ENCODE measurements at places on chromosomes 6 and 20.

DNA sequence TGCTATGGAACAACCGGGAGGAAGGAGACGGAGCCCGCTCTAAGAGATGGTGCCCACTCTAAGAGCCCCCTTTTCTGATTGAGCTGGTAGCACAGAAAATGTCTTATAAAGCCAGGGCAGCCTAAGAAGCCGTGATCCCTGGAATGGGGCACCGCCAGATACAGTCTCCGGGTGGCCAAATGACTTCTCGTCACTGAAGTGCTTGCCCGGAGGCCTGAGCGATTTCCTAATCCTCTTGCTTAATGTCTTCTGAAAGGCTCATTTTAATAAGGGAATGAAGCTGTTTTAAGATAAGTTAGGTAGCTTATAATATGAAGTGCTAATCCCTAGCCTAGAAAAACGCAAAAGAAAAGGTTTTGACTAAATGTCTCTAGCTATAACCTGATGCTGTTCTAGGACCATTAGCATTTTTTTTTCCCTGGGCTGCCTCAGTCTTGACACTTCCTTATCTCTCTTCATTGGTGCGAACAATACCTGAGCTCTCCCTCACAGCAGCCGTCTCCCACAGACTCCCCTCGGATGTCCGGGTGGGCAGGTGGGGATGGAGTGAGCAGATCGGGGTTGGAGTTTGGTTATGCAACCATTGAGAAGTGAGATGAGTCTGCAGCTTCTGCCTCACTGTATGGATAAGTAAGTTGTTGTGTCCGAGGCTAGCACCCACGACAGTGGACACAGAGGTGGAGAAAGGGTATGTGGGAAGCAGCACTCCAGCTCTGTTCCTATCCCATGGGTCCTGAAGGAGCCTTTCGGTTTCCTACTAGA lies 559.4 kb upstream of the AGPAT4 start:
- no peak for DNase-seq

GRCh38 chr6:16836144-16836981 lies 75.1 kb upstream of the ATXN1 start:
- no peak for DNase-seq

DNA sequence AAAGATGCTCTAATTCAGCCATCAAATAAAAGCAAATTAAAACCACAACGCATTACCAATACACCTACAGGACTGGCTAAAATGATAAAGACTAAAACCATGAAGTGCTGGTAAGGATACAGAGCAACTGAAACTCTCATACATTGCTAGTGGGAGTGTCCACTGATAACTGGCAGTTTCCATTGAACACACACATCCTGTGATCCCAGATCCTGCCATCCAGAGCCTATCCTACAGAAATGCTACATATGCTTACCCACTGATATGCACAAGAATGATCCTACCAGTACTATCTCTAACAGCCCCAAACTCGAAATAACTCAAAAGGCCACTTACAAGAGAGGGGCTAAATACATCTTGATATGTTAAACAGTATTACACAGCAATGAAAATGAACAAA lies 81.0 kb downstream of the FYN start:
- no peak for DNase-seq

DNA sequence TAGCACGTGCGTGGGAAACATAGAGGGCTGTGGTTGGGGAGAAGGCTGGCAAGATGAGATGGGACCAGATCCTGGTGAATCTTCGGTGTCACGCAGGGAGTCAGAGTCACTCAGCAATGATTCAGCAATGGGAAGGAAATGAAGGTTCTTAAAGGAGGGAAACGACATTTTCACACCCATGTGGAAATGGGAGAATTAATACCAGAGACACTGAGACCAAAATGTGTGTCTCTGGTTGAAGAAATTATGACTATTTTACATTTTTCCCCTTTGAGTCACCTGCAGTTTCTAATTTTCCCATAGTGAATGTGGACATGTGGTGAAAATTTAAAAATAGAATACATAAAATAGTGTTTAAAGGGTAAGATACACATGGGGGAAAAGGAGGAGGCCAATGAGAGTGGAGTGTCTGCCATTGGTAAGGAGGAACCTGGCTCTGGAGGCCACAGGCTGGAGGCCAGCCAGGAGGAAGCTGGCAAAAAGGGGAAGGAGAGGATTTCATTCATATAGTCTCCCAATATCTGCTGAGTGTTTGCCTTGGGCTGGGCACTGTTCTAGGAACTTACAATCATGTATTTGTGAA lies 17.5 kb downstream of the NRN1 start:
- peak; percentile 98 for DNase-seq

- no peak for DNase-seq
Observed at GRCh38 chr6:106446287-106446885, 85.9 kb downstream of the CRYBG1 start.

DNA sequence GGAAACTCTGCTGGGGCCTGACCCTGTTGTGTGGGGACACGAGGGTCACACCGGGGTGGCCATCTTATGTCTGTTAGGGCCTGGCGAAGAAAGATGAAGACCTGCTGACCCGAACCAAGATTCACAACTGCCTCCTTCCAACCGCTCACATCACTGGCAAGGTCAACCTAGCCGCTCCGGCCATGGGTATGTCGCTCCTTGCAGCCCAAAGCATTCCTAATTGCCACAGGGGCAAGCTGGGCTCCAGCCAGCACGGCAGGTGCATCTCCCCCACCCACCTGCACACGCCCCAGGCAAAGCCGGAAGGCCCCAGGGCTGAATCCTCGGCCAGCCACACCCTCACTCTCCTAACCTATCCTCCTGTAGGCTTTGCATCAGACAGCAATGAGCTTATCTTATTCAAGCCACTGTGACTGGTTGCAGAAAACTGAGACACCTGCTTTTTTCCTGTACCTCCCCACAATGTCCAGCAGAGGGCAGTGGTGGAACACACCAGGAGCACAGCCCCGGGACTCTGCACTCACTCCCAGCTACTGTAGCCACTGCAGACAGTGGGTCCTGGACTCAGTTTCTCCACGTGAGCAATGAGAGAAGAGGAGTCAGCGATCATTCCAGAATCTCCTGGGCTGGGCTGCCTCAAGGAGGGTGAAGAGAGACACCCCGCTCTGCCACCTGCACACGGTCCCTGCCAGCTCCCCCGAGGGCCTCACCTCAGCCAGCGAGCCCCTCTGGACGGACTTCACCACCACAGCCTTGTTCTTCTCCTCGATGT lies 170.2 kb downstream of the PREX1 start:
- no peak for DNase-seq

DNA sequence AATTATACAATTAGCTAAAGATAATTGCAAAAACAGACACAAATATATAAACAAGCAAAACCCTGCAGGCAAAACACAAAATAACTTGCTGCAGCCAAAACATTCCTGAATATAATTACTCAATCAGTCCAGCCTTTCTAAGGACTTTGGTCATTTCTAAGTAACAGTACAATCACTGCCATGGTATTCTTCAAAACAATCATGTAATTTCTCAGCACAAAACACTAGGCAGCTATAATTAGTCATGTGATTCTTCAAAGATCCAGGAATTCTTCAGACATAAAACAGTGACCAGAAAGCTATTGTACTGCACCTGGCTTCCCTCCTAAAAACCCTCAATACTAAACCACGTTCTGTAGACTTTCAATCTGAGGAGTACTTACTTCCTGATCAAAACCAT lies 881.1 kb downstream of the EPHA7 start:
- DNase-seq, result no peak

DNA sequence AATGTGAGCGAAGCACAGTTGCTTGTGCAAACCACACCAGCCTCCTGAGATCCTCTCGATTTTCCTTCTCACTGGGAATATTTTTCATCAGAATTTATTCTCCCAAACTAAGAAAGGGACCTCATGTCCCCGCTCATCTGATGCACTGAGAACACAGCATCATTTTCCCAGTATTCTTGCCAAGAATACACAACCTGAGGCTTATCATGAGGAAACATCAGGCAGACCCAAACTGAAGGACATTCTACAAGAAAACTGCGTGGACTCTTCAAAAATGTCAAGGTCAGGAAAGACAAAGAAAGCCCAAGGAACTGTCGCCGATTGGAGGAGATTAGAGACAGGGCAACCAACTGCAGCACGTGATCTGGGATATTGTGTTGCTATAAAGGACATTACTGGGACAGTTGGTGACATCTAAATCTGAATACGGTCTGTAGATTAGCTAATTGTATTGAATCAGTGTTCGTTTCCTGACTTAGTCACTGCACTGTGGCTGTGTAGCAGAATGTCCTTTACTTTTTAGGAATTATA lies 72.3 kb downstream of the SNX5 start:
- no peak for DNase-seq

DNA sequence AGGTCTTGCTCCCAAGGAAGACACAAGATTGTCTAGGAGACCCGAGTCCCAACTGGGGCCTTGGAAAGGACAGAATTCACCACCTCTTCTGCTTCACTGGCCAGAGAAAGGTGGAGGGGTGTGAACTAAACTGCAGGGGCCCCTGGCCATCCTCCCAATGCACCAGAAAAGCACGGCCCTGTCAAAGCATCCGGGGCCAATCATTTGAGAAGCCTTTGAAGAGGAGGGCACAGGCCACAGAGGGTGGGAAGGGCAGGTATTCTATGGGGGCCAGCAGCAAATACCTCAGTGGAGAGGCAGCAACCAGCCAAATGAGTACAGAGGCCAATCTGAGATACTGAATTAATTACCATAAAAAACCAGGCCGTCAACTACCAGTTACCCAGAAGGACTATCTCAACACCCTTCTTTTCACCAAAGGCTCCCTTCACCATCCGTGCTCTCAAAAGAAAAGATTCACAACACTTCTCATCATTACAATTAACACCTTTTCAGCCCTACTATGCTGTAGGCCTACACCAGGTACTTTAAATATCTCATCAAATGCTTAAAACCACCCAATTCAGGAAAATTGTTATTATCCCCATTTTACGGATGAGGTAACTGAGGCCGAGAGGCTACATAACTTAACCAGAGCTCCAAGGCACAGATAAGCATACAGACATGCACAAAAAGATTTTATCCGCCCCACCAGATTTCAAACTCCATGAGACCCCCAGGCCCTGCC lies 50.7 kb downstream of the TRERF1 start:
- no peak for DNase-seq

DNA sequence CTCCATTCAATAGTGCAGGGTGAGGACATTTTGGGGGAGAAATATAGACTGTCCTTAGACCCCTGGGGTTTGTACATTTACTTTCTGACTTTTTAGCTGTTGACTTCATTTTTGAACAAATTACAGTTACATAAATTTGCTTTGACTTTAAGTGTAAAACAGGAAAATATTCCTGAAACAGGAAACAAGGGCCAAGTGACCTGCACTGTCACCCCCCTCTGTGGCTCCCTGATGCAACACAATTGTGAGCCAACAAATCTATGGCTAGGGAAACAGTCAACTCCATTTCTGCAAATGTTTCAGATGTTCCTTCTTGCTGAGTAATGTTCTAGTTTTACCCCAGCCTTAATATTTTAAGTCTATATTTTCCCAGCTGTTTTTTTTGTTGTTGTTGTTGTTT lies 39.8 kb downstream of the HLA-A start:
- no peak for DNase-seq

DNA sequence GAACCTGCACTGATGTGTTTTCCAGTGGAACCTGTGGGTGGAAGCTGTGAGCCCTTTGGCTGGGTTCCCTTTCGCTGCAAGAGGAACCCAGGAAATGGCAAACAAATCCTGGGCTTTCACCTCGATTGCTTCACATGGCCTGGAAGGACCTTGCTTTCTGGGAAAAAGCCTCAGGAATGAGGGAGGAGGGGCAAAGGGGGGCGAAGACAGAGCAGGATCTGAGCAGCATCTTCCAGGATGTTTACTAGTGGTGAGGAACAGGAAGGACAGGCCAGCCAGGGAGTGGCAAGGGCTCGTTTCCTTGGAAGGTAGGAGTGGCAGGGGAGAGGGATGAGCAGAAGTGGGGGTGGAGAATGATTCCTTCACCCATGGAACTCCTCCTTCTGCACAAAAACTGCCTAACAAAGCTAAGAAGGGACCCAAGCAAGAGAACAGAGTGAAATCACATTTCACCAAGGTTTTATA lies 5.9 kb downstream of the SLC2A10 start:
- peak; percentile 82 for DNase-seq

GRCh38 chr20:34709831-34710567 lies 5.9 kb downstream of the TP53INP2 start:
- DNase-seq, result no peak

DNA sequence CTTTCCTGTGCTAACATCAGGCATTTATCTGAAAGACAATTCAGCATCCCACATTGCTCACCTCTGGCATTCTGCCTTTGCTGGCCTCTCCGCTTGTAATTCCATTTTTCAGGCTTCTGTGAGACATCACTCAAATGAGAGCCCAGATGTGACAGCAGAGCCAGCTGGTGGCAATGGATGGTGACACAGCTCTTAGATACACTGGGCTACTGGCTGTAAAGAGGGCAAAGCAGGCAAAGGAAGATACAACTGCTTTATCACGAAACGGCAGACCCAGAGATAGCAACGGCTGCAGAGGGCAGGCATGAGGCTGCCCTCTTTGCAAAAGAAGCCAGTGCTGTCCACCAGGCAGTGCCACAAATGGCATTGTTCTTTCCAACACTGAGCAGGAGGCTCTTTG lies 329.8 kb downstream of the KIF16B start:
- no peak for DNase-seq

- no peak for DNase-seq
Observed at GRCh38 chr6:167684276-167685104, 142.2 kb upstream of the AFDN start.

DNA sequence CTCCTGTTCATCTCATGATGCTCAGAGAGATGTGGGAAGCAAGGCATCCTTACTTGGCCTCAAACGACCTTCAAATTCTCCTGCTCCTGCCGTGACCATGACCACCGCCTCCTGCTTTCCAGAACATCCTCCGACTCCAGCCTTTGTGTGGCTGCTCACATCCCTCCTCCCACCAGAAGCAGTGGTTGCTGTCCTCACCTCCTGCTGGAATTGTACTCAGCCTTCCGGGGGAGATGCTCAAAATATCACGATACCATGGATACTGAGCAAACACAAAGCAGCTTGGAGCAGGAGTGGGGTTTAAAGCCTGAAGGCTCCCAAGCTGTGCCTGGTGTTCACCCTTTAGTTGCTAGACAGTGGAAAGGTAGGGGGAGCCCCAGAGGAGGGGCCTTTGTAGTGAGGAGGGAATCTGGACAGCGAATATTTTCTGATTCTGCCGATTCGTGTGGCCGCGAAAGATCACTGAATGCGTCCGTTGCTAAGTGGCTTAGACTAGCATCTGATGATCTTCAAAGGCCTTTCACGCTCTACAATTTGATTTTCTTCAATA lies 9.3 kb upstream of the DUSP22 start:
- DNase-seq, result no peak

GRCh38 chr6:21500314-21501020 lies 93.1 kb upstream of the SOX4 start:
- no peak for DNase-seq

DNA sequence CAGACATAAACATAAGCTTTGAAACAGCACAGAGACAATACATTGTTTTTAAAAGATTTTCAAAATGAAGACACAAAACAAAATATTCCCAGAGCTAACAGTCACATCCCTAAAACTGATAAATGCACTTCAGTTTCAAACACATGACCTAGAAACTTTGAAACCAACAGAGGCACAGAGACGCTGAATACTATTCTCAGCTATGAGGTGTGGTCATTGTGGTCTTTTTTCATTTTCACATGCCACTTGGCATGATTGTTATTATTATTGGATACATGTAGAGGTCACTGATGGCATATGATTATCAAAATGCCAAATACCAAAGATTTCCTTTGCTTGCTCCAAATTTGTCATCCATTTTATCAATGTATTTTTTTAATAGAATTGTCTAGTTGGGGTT lies 306.9 kb downstream of the QKI start:
- DNase-seq, result no peak

GRCh38 chr6:80940571-80940970 lies 811.9 kb downstream of the TENT5A start:
- no peak for DNase-seq

Measured in GM04503 (cell line).